MCF 10A (cell line): ENCODE measurements at places on chromosomes 2 and 18.
A peak's percentile ranks its signal among the peaks of the same experiment; 100 is the strongest.

DNA sequence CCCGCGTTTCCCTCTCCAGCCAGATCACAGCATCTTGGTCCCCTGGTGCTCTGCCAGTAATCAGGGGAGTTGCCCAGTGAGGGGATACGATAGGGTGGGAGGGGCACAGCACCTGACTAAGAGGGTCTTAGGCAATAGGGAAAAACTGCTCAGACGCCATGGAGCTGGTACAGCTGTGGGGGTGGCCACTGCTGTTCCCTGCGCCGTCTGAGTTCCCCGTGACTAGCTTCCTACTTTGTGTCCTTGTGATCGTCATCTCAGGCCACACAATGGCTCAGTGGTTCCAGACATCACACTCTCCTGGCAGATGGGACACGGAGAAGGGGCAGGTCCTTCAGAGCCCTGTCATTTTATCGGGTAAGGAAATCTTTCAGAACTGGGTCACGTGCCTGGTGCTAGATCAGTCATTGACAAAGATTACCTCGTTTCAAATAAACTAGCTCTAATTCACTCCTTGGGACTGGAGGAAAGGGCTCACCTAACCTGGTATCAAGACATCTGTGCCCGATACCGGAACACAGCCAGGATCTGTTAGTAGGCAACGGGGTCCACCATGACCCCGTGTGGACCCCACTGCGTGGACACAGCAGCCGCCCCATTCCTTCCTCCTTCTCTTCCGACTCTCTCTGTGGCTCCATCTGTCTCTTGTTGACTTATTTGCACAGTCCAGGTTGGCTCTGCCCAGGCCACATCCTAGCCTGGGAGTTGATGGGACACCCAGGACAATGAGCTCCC lies 101.6 kb downstream of the PTGR3 start:
- no peak overlapping the region for H3K4me3 ChIP-seq
- no peak overlapping the region for H3K27ac ChIP-seq
- H3K36me3 ChIP-seq = no peaks in the 10 kb centered on the region
- no peaks in the 10 kb centered on the region for H3K27me3 ChIP-seq
- DNase-seq = no peak

DNA sequence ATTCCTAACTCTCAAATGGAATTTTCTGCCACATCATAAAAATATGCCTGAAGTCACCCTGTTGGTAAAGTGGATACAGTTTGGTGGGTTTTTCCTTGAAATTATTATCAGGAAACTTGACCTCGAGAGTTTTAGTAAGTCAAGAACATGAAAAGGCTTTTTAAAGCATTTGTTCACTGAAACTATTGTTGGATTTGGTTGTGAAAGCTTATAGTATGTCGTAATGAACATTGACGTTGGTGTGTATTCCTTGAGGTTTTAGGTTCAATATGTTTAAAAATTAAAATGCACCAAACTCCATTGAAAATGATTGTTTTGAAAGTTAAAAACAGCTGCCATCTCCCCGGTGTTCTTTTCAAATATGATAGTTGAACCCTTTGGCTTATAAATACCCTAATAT lies 30.8 kb downstream of the AOX1 start:
- no peaks in the 10 kb centered on the region for H3K27me3 ChIP-seq
- H3K36me3 ChIP-seq = peaks cover 21% of the 10 kb centered on the region
- no peak for DNase-seq
- peaks cover 40% of the 10 kb centered on the region for H3K4me1 ChIP-seq

DNA sequence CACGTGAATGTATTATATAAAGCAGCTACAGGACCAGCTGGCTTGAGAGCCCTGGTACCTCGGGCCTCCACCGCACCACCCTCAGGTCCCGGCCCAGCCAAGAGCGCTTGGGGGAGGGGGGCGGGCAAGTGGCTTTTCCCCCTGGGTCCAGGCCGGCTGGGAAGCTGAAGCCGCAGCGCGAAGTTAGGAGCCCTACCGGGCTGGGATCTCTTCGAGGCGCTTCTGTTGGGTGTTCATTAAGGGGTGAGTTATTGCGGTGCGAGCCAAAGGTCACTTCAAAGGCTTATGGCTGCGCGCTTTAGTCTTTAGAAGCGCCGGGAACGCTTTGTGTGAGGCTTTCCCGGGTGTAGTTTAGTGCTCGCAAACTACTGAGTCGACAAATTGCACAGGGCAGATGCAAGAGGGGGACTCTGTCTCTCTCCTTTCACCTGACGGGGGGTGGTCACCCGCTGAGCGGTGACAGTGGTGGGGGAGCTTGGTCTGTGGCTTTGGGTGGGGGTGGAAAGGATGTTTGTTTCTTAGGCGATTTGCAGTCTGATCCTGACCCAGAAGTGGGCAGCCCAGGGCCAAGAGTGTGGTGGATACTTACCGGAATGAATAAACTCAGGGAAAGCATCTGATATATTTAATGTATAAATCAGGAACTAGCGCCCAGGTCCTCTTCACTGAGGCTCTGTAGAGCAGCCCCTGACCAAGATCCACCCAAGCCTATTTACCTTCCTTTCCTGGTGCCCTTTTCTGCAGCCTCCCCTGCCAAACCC lies 6.0 kb downstream of the HOXD3 start:
- H3K36me3 ChIP-seq = no peaks in the 10 kb centered on the region
- DNase-seq = no peak
- no peak overlapping the region for H3K4me3 ChIP-seq

DNA sequence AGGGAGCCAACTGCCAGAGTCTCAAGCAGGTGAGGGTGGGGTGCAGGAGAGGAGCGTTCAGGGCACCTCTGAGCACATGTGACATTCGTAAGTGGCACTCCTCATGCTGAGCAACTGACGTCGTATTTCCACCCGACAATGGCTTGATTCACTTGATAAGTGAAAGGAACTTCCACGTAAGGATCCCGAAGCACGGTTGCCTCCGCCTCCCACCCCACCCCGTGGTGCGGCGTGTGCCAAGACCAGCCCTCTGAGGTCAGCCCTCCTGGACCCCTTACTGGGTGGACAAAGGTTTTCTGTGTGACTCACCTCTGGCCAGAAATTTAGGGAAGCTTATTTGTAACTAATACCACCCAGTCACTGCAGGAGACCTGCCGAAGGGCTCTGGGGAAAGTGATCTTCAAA lies 59.9 kb downstream of the AGAP1 start:
- H3K4me1 ChIP-seq = peaks cover 6% of the 10 kb centered on the region
- H3K27me3 ChIP-seq = no peaks in the 10 kb centered on the region
- H3K4me3 ChIP-seq = no peak overlapping the region
- no peak overlapping the region for H3K27ac ChIP-seq
- no peak for DNase-seq
- peaks cover 6% of the 10 kb centered on the region for H3K36me3 ChIP-seq

DNA sequence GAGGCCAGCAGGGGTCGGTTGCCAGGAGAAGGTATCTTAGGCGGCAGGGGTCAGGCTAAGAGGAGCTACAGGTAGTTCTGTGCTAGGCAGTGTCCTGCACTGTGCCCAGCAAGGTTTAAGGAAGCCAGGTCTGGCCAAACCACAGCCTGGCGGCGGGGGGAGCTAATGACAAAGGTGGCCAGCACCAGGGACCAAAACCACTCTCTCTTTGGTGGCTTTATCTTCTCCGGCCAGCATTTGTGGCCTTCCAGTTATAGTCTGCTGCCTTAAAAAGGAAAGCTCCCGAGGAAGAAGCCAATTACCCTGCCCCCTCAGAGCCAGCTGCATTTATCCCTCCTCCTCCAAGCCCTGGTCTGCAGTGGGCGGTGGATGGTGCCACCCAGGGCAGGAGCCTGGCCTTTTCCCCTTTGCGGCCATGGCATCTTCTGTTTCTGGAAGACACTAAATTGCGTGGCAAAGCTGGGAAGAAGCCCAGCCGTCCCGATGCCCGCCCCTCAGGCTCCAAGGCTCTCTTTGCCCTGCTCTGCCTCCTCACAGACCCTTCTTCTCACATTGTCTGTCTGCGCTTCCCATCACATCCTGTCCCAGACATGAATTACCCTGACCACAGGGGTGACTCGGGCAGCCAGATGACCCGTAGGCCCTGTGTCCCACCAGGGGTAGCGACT lies 94.6 kb downstream of the EN1 start:
- DNase-seq = no peak
- no peak overlapping the region for H3K27ac ChIP-seq
- H3K4me1 ChIP-seq = no peaks in the 10 kb centered on the region
- no peaks in the 10 kb centered on the region for H3K36me3 ChIP-seq
- H3K27me3 ChIP-seq = peaks cover 5% of the 10 kb centered on the region

DNA sequence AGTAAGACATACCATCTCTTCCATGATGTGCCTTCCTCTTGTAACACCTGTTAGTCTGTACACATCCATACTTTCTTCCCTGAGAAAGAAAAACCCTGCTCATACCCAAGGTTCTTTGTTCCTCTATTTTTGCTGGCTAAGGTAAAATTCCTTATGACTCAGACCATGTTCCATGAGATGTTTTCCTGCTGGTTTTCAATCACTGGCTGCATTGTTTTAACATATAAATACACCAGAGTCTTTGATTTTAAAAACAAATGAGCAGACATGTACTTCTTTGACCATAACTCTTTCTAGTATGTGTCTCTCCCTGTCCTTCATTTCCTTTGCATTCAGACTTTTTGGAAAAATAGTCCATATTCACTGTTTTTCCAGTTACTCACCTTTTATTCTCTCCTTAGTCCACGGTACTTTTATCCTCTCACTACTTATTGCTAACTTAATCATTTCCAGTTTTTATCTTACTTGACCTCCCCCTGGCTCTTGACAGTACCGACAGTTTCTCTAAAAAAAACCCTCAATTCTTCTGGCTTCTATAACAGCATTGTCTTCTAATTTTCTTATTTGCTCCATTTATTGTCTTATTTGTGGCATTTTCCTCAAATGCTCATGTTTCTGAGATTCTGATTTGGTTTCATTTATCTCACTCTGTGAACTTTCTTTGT lies 4.3 kb downstream of the VAPA start:
- peak; percentile 62 for DNase-seq
- H3K36me3 ChIP-seq = peaks cover 7% of the 10 kb centered on the region
- no peak overlapping the region for H3K27ac ChIP-seq
- H3K27me3 ChIP-seq = no peaks in the 10 kb centered on the region
- peaks cover 13% of the 10 kb centered on the region for H3K4me1 ChIP-seq
- H3K4me3 ChIP-seq = no peak overlapping the region

- no peak overlapping the region for H3K27ac ChIP-seq
- DNase-seq = no peak
- no peaks in the 10 kb centered on the region for H3K27me3 ChIP-seq
- no peak overlapping the region for H3K4me3 ChIP-seq
Observed at GRCh38 chr2:115327061-115327460, 884.6 kb downstream of the DPP10 start.
